M059J (cell line): ENCODE measurements at places on chromosomes 3 and 15. TPM values are rescaled to one million over a fixed set of nuclear protein-coding genes. Genes with fewer than 3 reads are reported as not detected.

Gene SPATA12
- 0.07 TPM in 1 of 2 replicates, not detected in the other for total RNA-seq

Gene SELENOT
- 243 and 244 TPM in 2 replicates for total RNA-seq

Gene LRRC2
- total RNA-seq = 0.17 and 1.1 TPM in 2 replicates

Gene SEMA3G
- 0.07 TPM in 1 of 2 replicates, not detected in the other for total RNA-seq

Gene CSTA
- 0.30 TPM in 1 of 2 replicates, not detected in the other for total RNA-seq

Gene CXCR6
- total RNA-seq = not detected in 2 replicates

Gene BNC1
- total RNA-seq = not detected in 2 replicates

Gene SLC38A3
- total RNA-seq = 0.89 and 0.96 TPM in 2 replicates

Gene HCN4
- 0.17 TPM in 1 of 2 replicates, not detected in the other for total RNA-seq

Gene DLEC1
- total RNA-seq = 0.02 TPM in 1 of 2 replicates, not detected in the other

Gene LRRC34
- total RNA-seq = 0.71 and 1.6 TPM in 2 replicates

Gene PP2D1
- not detected in 2 replicates for total RNA-seq

Gene RETNLB
- not detected in 2 replicates for total RNA-seq

Gene CIDEC
- not detected in 2 replicates for total RNA-seq

Gene ACOX2
- total RNA-seq = 2.8 and 18.5 TPM in 2 replicates

Gene NOX5
- 0.34 and 1.1 TPM in 2 replicates for total RNA-seq

Gene CTXND1
- total RNA-seq = not detected in 2 replicates

Gene OCA2
- total RNA-seq = not detected in 2 replicates

Gene IGSF11
- not detected in 2 replicates for total RNA-seq

Gene CPB1
- not detected in 2 replicates for total RNA-seq

Gene SPESP1
- not detected in 2 replicates for total RNA-seq

Gene CCR8
- not detected in 2 replicates for total RNA-seq

Gene ALS2CL
- 2.5 and 3.6 TPM in 2 replicates for total RNA-seq

Gene MESP2
- 0.15 and 0.62 TPM in 2 replicates for total RNA-seq

Gene SST
- total RNA-seq = 0.62 and 0.94 TPM in 2 replicates

Gene GHSR
- total RNA-seq = not detected in 2 replicates

Gene FAM107A
- total RNA-seq = 0.12 and 0.42 TPM in 2 replicates

Gene RAB43
- total RNA-seq = 21.1 and 24.2 TPM in 2 replicates
